ENCODE measurements at places on chromosomes 2 and 18.

DNA sequence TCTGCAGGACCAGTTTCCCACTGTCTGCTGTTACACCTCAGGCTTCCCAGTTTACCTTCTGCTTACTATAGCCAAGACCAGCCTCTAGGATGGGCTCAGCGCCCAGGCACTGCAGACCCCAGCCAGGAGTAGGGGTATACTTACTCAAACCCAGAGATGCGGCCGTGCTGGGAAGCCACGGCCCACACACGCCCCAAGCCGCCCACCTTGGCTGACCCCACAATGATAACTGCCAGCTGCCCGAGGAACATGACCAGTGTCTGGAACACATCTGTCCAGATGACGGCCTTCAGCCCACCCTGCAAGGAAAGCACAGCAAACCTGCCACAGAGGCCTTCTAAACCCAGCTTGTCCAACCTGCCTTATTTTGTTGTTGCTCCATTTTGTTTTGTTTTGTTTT, 6.6 kb upstream of the ATRAID start:
- no peak for DNase-seq

- no peak for DNase-seq
Measured at GRCh38 chr2:27024812-27025211, 8.0 kb upstream of the TMEM214 start.

- DNase-seq = no peak
Measured at GRCh38 chr18:28582724-28583123, 405.8 kb upstream of the CDH2 start.

DNA sequence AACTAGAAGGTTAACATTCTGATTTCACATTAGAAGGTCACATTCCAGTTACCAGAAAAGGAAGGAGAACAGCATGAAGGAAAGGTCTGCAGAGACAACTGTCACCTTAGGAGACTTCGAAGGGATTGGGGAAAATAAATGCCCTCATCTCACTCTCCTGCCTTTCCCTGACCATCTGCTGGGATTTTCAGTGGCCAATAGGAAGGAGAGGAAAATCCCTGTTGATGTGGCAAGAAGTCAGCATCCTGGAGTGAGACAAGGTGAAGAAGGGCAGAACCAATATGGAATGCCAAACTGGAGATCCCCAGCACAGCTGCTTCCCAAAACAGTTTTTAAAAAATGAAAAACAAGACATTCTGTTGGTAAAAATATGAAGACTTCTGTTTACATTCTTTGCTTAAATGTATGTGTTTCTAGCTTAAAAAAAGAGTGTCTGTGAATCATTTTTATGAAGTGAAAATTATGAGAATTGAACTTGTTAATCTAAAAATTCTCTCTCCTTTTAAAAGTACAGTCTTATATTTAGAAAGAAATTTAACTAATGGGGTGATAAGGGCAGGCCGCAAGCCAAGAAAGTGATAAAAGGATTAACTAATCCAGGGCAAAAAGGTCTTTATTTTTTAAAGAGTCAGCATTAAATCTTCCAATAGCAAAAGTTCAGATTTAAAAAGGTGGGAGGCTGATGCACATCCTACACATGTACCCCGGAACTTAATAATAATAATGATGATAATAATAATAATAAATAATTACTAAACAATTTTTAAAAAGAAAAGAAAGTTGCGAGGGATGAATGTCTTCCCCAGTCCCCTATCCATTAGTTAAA, 160.6 kb upstream of the DOK6 start:
- DNase-seq = no peak

GRCh38 chr2:11309706-11310105, 34.7 kb downstream of the ROCK2 start:
- DNase-seq = no peak

- DNase-seq = no peak
Measured at GRCh38 chr2:170818036-170818751, 1.5 kb downstream of the GAD1 start.

Data from T-cell (primary cell).